ENCODE measurements at places on chromosomes 12 and 14.

GRCh38 chr12:113724794-113725556 is 241.2 kb downstream of the RBM19 start:
- no peak for DNase-seq

DNA sequence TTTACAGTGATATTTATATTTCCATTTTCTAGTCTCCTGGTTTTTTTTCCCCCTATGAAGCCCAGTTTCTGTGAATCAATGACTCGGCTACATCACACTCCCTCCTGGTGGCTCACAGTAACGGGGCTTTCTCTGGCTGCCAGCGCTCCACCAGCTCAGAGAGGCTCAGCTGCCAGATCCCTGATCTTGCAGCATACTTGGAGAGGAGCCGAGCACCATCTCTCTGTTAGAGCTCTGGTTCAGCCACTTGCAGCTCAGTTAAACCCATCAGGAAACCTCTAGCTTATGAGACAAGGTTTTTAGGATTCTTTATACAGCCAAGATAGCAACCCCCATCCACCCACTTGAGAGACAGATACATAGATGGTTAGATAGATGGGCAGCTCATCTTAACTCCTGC is 74.6 kb downstream of the CIT start:
- no peak for DNase-seq

- DNase-seq, result no peak
These were observed 740 bp upstream of the PRPF40B start for GRCh38 chr12:49622501-49623141.

DNA sequence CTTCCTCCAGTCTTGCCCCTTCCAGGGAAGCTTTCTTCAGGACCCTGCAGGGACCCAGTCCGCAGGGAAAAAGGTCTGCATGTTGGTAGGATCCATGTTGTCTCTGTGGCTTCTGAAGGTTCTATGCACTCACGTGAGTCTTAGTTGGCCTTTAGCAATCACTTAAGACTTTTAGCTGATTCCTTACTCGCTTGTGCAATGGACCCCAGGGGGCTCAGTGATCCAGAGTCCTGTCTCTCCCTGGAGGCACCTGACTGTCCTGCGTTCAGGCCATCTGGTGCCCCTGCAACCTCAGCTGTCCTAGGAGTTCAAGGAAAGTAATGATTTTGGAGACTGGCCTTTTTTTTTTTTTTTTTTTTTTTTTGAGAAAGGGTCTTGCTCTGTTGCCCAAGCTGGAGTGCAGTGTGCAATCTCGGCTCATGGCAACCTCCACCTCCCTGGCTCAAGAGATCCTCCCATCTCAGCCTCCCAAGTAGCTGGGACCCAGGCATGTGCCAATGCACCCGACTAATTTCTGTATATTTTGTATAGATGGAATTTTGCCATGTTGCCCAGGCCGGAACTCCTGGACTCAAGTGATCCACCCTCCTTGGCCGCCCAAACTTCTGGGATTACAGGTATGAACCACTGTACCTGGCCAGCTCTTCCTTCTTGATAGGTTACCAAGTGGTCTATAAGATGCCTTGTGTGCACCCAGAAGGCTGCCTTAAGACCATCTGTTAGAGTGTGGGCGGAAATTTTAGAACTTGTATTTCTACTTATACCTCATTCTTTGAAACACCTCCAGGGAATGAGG is 4.6 kb downstream of the IFI27L2 start:
- DNase-seq, result no peak

GRCh38 chr14:23379366-23380196 is 2.7 kb downstream of the CMTM5 start:
- DNase-seq, result peak; percentile 20
